Stimulated activated naive CD4-positive, alpha-beta T cell (primary cell): ENCODE measurements at places on chromosomes 2 and 18.
A peak's percentile ranks its signal among the peaks of the same experiment; 100 is the strongest.

- no peak for DNase-seq
Measured at GRCh38 chr18:13868501-13869271, 44.7 kb downstream of the MC5R start.

- DNase-seq, result no peak
Measured at GRCh38 chr2:158477202-158477601, 20.4 kb downstream of the PKP4 start.

DNA sequence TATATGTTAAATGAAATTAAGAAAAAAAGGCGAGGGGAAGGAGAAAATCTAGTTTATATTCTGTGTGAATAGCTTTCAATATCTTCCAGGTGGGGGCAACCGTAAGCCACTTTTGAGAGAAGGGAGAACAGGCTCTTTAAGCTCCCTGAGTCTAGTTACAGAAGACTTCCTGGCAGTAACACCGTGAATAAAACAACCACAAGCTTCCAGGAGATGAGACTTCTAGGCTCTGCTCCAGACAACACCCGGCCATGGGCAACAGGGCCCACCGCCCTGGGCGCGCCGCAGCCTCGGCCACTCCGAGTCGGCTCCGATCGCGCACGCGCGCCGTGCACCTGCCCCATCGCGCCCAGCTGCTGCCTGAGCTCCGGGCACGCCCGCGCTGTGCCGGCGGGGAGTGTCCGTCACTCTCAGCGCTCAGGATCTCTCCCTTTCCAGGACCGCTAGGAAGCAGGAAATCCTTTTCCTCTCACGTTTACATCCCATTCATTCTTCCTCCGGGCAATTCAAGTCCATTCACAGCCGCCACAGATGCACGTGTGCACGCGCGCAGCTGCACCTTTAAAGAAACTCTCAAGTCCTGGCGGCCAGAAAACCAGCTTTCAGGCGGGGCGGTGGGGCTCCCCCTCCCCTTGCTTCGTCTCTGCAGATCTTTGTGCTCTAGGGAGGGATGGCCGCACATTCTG is 19.4 kb upstream of the PAX3 start:
- DNase-seq, result no peak

GRCh38 chr2:153875801-153876466 is 4.2 kb downstream of the GALNT13 start:
- no peak for DNase-seq

- no peak for DNase-seq
Measured at GRCh38 chr2:71617266-71617665, 163.9 kb downstream of the DYSF start.

- DNase-seq, result no peak
Measured at GRCh38 chr18:70688286-70688685, 399.4 kb downstream of the SOCS6 start.

DNA sequence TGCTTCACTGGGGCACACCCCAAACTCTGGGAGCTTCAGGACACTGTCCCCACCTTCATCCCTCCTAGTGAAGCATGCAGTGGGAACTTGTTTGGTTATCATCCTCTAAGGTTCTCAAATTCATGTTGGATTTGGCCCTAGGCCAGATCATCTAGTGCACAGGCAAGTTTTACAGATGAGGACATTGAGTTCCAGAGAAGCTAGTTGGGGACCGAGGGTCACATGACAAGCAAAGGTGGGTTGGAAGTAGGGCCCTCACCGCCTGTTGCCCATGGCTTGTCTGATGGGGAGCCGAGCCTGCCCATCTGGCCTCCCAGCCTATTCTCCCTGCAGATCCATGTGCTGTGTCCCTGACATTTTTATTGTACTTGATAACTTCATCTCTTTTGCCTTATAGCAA is 2.8 kb downstream of the PRKCE start:
- no peak for DNase-seq

GRCh38 chr2:121796239-121796638 is 40.8 kb downstream of the TSN start:
- no peak for DNase-seq

DNA sequence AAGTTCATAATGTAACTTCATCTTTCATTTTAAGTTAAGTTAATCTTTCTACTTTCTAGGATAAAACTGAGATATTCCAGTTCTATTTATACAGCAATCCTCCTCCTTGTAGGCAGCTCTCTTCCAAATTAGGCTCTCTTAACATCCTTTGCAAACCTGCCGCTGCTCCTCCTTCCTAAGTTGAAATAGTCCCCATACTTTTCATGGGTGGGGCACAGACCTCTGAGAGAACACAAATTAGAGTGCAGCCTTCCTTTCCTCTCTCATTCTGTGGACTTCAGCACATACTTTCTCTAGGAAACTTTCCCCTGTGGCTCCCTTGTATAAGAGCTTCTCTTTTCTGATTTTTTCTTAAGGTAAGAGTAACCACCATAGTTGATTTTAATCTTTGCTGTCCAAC is 28.3 kb downstream of the TWSG1 start:
- DNase-seq, result no peak

- no peak for DNase-seq
Measured at GRCh38 chr2:82307511-82307910, 2003.0 kb upstream of the LRRTM1 start.

DNA sequence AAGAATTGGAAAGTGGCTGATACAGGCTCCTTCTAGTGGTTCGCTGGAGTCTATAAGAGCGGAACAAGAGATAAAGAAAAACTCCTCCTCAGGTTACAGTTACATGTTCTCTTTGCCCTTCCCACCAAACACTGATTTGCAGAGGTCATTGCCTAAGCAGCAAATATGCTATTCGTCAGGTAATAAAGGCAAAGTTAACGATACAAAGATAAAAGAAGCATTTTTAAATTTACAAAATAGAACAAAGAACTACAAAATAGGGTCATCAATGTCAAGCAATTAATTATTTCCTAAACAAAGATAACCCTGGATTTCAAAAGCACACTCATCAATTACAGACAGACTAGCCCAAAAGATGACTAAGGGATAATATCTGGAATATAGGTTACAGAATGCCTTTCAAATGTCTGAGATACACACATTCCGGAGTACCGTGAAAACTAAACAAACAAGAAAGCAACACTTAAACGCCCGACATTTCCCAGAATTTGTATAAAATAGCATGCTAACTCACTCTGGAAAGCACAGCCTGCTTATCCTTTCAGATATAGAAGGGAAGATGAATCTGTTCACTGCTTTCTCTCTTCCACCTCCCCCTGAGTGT is 186.4 kb downstream of the MREG start:
- DNase-seq, result no peak

- DNase-seq, result no peak
Measured at GRCh38 chr2:97714084-97714949, 941 bp downstream of the ZAP70 start.

GRCh38 chr2:64837116-64837731 is 152.0 kb upstream of the SLC1A4 start:
- no peak for DNase-seq

GRCh38 chr2:147554521-147555107 is 290.2 kb upstream of the ACVR2A start:
- DNase-seq, result no peak

- DNase-seq, result no peak
Measured at GRCh38 chr2:37920570-37920969, 4.5 kb upstream of the RMDN2 start.

- no peak for DNase-seq
Measured at GRCh38 chr2:219430633-219431615, 3.7 kb upstream of the SPEG start.

DNA sequence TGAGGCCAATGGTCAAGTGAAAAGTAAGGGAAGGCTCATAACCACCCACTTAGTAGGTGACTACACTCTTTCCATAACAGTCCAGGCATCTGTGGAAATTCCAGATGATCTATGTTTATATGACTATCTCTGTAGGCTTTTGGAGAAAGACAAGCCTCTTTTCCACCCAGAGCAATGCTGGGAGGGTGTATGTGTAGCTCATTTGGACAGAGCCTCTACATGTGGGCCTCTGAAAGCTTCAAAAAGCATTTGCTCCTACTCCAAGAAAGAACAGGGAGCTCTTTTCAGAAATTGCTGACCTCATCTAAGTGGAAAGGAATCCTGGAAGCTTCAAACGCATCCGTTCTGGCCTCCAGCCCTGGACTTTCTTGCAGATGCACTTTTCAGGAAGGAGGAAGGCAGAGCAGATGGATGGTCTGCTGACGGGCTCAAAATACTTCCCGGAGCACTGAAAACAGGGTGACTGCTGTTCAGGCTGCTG is 308.7 kb downstream of the LRATD1 start:
- no peak for DNase-seq

DNA sequence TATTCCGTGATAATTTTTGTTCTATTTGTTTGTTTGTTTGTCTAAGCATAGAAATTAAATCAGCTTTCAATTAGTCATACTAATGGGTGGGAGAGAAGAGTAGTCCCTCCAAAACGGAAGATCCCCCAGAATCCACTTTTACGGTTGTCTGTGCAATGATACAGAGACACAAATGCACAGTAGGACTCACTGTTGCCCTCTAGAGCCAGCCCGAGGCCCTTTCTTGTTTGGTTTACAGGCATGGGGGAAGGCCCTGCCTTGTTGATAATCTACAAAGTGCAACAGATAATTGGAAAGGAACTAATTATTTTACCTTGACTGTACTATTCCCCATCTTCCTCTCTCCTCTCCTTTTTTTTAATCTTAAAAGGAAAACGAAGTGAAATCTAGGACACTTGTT is 121.1 kb downstream of the ACOXL start:
- peak; percentile 7 for DNase-seq

- no peak for DNase-seq
Measured at GRCh38 chr18:8142932-8143331, 466.3 kb upstream of the RAB12 start.

- no peak for DNase-seq
Measured at GRCh38 chr2:28658369-28658768, 93.3 kb upstream of the PPP1CB start.

GRCh38 chr2:236629961-236630872 is 60.6 kb downstream of the ACKR3 start:
- DNase-seq, result no peak

- no peak for DNase-seq
Measured at GRCh38 chr2:25885933-25886332, 7.6 kb upstream of the ASXL2 start.

DNA sequence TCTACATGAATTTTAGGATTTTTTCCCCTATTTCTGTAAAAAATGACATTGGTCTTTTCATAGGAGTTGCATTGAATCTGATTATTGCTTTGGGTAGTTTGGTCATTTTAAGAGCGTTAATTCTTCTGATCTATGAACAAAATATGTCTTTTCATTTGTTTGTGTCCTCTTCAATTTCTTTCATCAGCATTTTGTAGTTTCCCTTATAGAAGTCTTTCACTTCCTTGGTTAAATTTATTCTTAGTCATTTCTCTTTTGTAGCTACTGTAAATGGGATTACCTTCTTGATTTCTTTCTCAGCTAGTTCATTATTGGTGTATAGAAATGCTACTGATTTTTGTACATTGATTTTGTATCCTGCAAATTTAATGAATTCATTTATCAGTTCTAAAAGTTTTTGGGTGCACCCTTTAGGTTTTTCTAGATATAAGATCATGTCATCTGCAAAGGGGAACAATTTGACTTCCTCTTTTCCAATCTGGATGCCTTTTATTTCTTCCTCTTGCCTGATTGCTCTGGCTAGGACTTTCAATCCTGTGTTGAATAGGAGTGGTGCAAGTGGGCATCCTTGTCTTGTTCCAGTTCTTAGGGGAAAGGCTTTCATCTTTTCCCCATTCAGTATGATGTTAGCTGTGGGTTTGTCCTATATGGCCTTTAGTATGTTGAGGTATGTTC is 36.6 kb upstream of the AAK1 start:
- no peak for DNase-seq

- no peak for DNase-seq
Measured at GRCh38 chr2:172836347-172836821, 100.7 kb downstream of the RAPGEF4 start.

DNA sequence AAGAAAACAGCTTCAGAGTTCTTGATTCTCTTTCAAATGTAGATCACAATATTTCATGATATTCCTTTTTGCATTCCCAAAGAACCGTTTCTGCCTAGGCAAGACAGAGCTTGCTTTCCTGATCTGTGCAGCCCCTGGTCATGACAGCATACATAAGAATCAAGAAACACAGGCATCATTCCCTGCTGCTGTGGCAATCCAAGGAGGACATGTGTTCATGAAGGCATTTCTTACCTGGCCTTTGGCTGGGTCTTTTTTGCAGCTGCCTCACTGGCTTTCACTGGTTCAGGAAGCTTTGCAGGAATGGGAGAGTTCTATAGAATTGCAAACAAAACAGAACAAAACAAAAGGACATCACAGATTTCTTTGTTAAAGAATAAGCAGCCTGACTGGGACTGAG is 87.6 kb upstream of the NFU1 start:
- no peak for DNase-seq
